ENCODE measurements at places on chromosomes 11 and 22.

GRCh38 chr11:84790849-84791427 lies 836.2 kb downstream of the DLG2 start:
- DNase-seq = no peak

GRCh38 chr11:10109806-10110205 lies 184.2 kb downstream of the SBF2 start:
- DNase-seq = no peak

- peak; percentile 46 for DNase-seq
These were observed 77.9 kb upstream of the TOP3B start for GRCh38 chr22:22060200-22061084.

GRCh38 chr11:135046986-135047385 lies 634.9 kb upstream of the B3GAT1 start:
- DNase-seq = no peak

GRCh38 chr22:30301995-30302809 lies 12.9 kb upstream of the CASTOR1 start:
- DNase-seq = no peak

GRCh38 chr22:36304429-36304828 lies 51.5 kb downstream of the APOL1 start:
- no peak for DNase-seq

DNA sequence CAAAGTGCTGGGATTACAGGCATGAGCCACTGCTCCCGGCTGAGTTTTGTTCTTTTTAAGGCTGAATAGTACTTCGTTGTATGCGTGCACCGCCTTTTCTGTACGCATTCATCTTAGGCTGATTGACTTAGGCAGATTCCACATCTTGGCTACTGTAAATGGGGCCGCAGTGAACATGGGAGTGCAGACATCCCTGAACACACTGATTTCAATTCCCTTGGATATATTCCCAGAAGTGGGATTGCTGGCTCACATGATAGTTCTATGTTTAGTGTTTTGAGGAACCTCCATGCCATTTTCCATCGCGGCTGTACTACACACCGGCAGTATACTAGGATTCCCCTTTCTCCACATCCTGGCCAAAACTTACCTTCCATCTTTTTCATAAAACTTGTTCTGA lies 10.4 kb upstream of the ZNF74 start:
- no peak for DNase-seq

DNA sequence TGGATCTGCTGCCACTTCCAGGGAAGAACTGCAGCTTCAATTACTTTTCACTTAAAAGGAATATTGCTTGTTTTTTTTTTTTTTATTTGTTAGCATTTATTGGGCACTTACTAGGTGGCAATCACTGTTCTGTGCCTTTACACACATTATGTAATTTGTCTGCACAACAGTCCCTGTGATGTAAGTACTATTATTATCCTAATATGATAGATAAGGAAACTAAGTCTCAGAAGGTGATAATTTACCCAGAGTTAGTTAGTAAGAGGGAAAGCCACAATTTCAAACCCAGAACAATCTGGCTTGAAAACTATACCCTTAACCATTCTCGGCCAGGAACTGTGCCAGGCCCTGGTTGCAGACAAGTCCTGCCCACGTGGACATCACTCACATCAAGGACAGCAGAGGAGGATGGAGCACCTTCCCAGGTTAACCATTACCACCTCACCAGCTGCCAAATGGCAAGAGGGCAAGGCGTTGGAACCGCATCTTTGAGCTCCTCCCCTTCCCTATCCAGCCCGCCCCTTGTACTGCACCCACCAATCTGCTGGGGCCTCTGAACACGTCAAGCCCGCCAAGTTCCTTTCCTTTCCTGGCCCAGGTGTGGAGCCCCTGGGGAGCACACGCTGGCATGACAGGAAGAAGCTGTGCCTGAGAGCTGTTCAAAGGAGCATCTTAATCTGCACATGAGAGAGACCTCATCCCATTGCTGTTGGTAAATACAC lies 78.4 kb downstream of the NAV2 start:
- DNase-seq = no peak

DNA sequence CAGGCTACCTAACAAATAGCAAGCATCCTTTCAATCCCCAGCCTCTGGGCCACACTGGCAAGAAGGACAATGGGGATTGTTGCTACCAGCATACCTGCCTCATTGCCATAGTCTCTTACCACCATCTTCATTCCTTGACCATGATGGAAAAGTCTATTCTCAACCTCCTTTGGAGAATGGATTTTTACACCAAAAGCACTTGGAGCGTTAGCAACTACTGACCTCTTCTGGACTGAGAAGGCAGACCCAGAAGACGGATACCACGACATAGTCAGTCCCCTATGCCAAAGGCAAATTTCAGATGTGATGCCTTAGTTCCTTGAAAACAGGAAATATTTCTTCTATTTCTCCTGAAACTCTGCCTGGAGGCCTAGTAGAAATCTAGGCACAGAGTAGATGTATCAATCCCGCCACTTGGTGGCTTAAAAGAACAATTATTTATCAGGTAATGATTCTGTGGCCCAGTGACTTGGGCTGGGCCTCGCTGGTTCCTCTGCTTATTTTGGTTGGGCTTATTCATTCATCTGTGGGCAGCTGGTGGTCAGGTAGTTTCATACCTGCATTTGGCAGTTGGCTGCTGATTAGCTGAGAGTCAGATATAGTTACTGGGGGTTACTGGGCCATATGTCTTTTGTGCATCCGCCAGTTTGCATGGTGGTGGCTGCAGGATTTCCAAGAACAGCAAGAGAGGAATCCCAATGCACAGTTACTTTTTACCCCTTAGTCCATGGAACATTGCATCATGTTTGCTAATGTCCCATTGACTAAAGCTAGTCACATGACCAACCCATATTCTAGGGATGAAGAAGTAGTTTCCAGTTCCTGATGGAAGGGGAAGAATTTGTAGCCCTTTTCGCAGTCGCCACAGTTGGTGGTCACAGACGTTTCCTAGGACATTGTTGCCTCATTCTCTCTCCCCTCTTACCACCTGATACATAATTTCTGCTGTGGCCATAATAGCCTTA lies 75.2 kb downstream of the DHCR7 start:
- DNase-seq = peak; percentile 56

- DNase-seq = no peak
These were observed 194.3 kb upstream of the BDNF start for GRCh38 chr11:27894552-27894951.

DNA sequence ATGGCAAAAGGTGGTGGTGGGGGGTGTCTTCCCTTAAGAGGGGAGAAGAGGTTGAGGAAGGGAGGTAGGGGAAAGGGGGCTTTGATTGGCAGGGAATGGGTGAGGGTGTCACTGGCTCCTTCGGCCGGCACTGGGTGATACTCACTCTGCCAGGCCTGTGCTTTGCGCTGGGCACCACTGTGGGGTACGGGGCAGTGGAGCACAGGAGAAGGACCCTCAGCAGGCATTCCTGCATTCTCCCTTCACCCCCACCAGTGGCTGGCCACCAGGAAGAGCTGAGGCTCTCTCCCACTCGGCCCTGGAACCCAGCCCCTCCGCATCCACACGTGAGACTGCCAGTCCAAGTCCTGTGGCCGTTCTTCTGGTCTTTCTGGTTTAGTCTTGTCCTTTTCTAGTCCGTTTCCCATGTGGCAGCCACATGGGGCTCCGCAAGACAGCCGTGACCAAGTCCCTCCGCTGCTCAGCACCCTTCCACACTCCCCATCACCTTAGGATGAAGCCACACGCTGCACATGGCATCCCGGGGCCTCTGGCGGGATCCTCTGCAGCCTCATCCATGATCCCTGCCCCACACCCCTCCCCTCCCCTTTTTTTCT lies 8.0 kb downstream of the CAPN5 start:
- no peak for DNase-seq

GRCh38 chr22:28855355-28856094 lies 27.8 kb upstream of the ZNRF3 start:
- peak; percentile 61 for DNase-seq

DNA sequence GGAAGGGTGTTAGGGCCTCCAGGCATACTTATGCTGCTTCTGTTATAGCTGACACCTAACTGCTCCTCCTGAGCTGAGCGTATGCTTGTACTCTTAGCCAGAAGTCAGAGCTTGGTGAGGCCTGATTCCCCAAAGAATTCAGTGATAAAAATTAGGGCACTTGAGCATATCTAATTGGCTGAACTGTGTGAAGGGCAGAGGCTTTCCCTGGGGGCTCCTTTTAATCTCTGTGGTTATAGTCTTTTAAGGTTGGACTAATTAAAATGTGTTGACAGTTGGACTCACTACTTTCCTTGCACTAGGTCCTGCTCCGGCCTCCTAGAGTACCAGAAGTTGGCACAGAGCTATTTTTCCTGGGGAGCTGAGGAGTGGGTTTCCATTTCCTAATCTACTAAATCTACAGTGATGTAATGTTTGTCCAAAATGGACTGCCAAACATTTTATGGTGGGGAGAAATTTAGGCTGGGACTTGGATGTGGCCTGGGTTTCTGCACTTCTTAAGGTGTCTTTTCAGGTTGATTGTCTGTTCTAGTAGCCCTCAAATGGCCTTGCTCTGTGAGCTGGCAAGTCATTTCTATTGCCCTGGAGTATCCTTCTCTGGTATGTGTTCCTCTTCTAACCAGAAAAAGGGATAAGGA lies 18.4 kb downstream of the STIM1 start:
- no peak for DNase-seq

- peak; percentile 49 for DNase-seq
These were observed 101.4 kb upstream of the C11orf87 start for GRCh38 chr11:109320595-109320994.

DNA sequence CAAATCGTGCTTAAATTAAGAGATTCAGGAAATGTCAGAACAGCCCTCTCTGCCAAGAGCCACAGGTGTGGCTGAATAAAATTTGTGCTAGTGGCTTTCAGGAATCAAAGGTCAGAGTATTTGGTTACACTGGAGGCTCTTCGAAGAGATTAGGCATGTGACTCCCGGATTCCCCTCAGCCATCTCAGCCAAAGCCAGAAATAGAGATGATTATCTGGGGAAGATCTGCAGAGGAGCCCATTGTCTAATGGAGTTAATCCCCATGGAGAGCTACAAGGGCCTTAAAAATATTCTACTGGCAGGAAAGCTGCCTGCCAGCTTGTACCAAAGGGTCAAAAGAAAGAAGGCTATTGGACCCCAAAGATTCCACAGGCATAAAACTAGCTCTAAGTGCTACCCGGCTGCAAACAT lies 1259.5 kb downstream of the TBC1D22A start:
- DNase-seq = no peak

- no peak for DNase-seq
These were observed 41.1 kb downstream of the UBASH3B start for GRCh38 chr11:122696662-122697061.

GRCh38 chr22:45775569-45776312 lies 104.1 kb downstream of the ATXN10 start:
- no peak for DNase-seq

- no peak for DNase-seq
These were observed 22.4 kb downstream of the RPL3 start for GRCh38 chr22:39296981-39297489.

DNA sequence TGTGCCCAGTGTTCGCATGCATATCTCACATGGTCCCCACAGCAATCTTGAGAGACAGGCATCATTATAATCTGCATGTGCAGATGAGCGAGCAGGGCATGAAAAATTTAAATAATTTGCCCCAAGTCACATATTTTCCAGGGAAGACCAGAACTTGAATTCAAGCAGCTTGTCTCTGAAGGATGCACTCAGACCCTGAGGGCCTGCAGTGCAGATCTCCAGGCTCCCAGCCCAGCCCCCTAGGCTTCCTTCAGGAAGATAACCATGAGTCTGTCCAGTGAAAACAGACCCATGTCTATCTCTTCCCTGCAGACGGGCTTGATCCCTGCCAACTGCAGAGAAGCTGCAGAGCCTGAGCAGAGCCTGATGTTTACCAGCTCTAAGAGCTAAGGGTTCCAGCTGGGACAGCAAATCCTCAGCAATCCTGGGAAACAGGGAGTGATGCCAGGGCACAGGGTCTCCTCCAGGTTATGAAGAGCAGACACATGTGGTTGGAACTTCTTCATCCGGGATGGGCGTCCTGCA lies 55.1 kb downstream of the NAV2 start:
- DNase-seq = no peak

DNA sequence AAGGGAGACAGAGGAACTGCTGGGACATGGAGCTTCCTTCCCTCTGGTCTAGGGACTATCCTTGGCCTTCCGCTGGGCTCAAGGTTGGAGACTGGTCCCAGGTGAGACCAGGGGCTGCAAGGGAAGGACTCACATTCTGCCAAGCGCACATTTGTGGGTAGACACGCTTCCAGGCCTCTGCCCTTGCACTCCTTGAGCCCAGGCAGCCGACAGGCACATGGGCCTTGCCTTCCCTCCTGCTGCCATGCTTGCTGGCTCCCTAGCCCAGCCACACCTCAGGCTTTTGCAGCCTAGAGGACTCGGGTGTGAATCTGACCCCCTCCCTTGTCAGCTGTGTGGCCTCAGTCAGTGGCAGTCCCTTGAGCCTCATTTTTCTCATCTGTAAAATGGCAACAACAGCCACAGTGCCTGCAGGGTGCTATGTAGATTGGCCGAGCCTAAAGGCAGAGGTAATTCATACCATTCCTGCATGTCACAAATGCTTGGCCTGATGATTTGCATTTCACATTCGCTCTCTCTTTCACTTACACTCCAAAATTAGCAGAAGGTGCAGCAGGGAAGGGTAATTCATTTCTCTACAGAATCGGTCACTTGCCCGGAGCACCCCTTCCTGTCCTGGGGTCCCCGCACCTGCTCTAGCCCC lies 57.6 kb upstream of the NECTIN1 start:
- DNase-seq = no peak

Data from HTR-8/SVneo (cell line).